Activated CD4-positive, alpha-beta T cell treated with anti-CD3 and anti-CD28 coated beads for 4 hours (primary cell): ENCODE measurements at places on chromosomes 7 and 10.

GRCh38 chr10:7403620-7404019, 7.2 kb downstream of the SFMBT2 start:
- DNase-seq = no peak

DNA sequence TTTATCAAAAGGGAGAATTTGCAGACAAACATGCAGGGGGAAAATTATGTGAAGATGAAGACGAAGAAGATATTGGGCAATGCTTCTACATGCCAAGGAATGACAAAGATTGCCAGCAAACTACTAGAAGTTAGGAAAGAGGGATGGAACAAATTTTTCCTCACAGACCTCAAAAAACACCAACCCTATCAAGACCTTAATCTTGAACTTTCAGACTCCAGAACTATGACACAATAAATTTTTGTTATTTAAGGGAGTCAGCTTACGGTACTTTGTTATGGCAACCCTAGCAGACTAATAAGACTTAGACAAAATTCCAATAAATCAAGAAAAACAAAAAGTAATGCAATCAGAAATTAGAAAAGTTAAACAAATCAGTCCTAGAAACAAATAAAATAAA, 280.0 kb upstream of the GNAI1 start:
- no peak for DNase-seq

- DNase-seq = no peak
Measured at GRCh38 chr7:86972072-86972471, 87.4 kb downstream of the ELAPOR2 start.

DNA sequence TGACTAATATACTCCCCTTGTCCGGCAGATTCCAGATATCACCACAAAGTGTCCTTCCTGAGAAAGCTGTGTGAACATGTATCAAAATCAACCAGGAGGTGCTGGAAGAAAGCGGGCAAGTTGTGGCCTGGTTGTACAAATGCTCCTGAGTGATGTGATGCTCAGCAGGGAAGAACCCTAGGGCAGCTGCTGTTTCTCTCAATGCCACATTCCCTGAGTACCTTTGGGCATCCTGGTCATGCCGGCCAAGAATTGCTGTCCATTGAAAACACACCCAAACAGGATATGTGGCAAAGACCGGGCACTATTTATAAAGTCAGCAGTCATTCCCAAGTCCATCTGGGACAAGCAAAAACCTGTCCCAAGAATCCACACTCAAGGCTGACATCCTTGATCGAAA, 7.8 kb upstream of the ADCY1 start:
- DNase-seq = no peak

GRCh38 chr7:93910076-93910994, 4.0 kb downstream of the GNGT1 start:
- DNase-seq = no peak

- no peak for DNase-seq
Measured at GRCh38 chr10:106082865-106083264, 1081.6 kb downstream of the SORCS1 start.

DNA sequence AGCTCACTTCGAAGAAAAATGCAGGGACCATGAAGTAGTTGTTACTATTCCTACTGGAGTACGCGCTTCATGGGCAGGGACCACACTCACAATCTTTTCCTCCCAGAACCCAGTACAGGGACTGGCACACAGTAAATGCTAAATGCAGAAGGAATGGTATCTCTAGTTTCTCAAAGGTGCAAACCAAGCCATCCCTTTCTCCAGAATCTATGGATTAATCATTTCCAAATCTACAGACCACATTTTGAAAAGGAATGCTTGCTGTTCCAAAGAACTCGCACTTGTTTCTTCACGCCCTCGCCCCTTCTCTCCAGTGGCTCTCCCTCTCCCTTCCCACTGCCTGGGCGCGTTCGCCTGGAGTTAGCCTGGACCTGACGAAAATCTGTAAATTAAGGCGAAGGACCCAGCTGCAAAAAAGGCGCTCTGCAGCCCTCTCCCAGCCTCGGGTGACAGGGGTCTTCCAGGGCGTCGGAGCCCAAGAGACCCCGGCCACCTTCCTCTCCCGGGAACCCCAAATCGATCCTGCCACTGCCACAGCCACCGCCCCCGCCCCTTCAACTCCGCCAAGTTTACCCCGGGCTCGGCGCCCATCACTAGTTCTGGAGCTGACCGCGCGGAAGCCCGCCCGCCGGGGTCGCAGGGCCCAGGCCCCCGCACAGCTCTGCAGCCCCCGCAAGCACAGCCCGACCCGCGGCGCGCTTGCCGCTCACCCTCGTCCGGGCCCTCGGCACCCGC, 527 bp downstream of the PDIA4 start:
- DNase-seq = no peak

DNA sequence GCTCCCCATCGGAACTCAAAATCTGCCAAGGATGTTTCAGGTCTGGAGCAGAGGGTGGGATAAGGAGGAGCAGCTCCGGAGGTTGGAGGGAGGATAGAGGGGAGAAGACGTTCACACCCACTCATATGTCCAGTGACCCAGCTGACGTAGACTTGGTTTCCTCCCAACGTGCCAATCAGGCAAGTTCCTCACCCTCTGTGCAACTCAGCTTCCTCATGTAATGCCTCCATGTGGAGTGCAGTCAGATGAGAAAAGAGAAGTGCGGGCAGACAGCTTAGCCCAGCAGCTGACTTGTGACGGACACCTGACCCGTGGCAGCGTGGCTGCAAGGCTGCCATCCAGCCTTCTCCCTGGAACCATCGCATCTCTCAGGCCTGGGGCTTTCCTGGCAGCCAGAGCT, 86.8 kb downstream of the NPTX2 start:
- no peak for DNase-seq

DNA sequence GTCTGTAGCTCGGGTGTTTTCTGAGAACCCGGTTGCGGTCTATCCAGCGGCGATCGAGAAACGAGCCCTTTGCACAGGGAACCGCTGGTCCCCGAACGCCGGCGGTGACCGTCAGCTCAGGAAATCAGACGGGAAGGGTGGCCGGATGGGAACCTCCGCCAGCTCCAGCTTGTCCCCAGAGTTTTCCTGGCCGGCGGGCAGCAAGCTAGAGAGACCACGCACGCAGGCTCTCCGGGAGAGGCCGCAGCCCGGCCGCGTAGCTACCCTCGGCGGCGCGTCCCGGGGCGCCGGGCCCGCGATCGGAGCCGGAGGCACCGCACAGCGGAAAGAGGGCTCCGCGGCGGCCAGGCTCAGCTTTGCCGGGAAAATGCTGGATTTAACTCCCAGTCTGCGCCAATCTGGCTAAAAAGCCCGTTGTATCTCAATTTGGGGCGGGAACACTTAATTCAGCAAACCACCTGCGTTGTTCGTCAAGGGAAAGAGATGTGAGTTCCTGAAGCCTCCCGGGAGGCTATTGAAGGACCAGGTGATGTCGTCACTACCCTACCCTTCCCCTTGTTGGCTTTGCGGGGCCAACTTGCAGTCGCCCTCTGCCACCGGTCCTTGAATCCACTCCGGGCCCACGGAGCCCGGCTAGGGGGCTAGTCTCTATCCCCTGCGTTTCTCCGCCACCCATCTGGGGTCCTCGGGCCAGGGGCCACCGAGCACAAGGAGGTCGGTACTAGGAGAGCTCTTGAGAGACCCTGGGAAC, 859 bp upstream of the CH25H start:
- peak; percentile 5 for DNase-seq

- DNase-seq = no peak
Measured at GRCh38 chr10:68574051-68574450, 13.9 kb downstream of the TET1 start.

DNA sequence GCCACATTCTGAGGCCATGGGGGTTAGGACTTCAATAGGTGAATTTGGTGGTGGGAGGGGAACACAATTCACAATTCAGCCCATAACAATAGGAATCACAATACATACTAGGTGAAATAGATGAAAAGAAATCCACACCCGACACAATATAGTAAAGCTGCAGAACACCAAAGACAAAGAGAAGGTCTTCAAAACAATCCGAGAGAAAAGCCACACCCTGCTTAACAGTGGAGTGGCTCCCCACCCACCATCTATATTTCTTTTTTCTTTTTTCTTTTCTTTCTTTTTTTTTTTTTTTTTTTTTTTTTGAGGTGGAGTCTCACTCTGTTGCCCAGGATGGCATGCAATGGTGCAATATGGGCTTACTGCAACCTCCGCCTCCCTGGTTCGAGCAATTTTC, 14.7 kb upstream of the TIAL1 start:
- no peak for DNase-seq

DNA sequence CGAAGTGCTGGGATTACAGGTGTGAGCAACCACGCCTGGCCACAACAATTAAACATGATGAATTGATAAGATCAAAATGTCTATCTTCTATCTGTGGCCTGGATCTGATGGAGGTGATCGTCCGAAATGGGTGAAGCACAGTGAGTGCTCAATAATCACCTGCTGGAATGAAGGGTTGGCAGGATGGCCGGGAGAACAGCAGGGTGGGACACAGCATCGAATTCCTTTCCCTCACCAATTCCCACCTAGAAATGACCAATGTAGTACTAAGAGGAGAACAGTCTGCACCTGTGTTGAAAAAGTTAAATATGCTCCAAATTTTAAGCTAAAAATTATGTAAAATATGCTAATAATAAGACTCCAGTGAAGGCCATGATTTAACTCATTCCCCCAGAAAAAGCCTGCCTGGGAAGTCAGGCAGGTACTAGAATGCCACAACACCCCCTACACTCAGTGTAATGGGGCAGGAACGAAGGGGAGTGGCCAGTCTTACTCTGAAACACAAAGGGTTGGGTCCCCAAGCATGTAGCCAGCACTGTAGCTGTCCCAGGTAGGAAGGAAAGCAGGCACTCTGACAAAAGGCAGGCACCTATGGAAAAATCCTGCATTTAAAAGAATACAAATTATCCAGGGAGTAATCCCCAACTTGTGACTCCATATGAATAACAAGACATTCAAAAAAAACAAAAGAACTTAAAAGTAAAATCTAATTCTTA, 110.3 kb downstream of the VPS41 start:
- DNase-seq = no peak

- no peak for DNase-seq
Measured at GRCh38 chr7:141537906-141538305, 13.3 kb upstream of the AGK start.

DNA sequence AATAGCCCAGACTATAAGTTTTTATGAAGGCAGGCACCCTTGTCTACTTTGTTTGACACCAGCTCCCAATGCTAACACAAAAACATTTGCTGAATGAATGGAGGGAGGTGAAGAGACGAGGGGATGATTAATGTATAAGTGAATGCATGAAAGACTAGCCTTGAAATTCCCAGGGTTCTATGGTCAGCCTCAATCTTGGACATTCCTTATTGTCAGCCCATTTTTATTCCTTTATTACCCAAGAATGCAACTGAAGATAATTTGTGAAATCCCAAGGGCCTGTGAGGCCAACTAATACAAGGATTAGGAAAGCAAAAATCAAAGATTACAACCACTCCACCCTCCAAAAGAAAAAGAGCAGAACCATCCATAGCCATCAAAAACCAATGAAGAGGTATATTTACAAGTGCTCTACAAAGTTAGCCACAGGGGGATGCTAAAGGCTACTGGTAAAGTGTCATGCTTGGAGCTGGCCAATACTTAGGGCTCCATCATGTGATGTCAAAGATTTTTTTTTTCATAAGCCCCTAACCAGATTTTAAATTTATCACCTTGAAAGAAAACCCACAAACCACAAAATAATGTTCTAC, 40.0 kb upstream of the ASAH2 start:
- DNase-seq = no peak

- DNase-seq = no peak
Measured at GRCh38 chr7:156071612-156072011, 259.3 kb upstream of the SHH start.

- DNase-seq = no peak
Measured at GRCh38 chr10:64070241-64070640, 549.0 kb downstream of the REEP3 start.

- DNase-seq = no peak
Measured at GRCh38 chr7:111540199-111540815, 22.0 kb downstream of the IMMP2L start.

GRCh38 chr7:18873734-18874336, 243.6 kb downstream of the TWIST1 start:
- DNase-seq = no peak

GRCh38 chr7:50197549-50197948, 104.5 kb upstream of the ZPBP start:
- peak; percentile 60 for DNase-seq

DNA sequence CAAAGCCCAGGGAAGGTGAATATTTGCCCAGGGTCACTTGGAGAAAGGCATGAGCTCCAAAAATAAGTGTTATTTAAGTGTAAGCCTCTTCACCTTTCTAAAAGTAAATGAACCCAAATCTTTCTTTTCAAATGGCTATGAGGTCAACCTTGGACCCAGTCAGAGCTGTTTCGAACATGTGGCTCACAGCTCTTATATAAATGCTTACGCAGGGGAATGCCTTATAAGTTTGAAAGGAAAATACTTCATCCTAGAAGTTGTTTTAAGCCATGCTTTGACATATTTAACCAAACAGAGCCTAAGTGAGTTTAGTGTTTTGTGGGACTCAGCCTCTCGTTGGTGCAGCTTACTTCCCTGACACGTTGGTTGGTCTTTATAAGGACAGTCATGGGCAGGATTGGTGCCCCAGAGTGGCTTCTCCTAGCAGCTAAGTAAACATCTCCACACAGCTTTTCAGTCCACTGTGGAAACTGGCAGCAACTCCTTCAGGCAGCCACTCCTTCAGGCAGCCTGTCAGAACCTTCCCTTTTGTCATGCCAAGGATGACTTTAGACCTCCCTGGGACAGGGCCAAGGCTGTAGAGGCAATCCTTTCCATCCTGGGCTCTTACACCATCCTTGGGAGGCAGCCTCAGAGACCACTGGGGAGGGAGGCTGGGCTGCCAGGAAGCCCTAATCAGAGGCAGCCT, 43.6 kb downstream of the MINDY4 start:
- DNase-seq = no peak

DNA sequence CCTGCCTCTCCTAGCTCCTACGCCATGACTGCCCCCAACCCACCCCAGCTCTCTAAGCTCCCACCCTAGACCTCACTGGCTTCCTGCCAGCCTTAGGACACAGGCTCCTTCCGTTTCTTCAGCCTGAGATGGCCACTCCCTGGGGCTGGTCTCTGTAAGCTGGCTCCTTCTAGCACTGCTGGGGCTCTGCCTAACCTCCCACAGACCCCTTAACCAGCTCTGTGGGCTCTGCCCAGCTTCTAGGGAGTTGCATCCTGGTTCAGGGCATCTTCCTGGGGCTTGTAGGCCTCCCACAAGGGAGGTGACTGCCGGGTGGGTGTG, 478.6 kb upstream of the KLF6 start:
- DNase-seq = no peak

DNA sequence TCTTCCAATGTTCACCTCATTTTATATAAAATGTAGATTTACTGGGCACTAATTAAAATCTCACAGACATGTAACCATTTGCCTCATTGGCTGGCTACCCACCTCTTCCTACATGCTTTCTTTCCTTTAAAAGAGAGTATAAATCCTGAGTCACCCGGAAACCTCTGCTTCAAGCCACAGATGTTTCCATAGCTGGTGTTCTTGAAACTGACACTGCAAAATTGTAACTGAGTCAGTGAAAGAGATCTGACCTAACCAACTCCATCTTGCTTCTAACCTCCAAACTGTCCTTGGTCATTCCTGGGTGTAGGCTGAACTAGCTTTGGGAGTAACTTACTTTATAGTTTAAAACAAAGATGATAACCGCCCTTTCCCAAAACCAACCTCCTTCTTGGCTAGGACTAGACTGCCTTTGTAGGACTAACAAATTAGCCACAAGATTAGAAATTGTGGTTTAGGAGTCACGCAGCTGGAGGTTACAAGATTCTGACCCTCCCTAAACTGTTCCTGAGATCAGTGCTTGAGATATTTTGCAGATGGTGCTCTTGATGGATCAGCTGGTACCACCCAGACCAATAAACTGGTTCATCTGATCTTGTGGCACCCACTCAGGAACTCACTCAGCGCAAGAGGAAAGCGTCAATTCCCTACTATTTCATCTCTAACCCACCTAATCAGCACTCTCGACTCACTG, 33.5 kb downstream of the SVOPL start:
- DNase-seq = no peak
